Lower lobe of right lung (tissue), 2 donors: ENCODE measurements at places on chromosomes 1 and 21. TPM values are rescaled to one million over a fixed set of nuclear protein-coding genes. Genes with fewer than 3 reads are reported as not detected.

Gene RUNX1
- 110 TPM for total RNA-seq

Gene LIN9
- 3.5 TPM for total RNA-seq

Gene CFHR2
- total RNA-seq, result not detected

Gene MAGI3
- total RNA-seq, result 69.9 TPM

Gene DCDC2B
- 3.2 TPM for total RNA-seq

DNA sequence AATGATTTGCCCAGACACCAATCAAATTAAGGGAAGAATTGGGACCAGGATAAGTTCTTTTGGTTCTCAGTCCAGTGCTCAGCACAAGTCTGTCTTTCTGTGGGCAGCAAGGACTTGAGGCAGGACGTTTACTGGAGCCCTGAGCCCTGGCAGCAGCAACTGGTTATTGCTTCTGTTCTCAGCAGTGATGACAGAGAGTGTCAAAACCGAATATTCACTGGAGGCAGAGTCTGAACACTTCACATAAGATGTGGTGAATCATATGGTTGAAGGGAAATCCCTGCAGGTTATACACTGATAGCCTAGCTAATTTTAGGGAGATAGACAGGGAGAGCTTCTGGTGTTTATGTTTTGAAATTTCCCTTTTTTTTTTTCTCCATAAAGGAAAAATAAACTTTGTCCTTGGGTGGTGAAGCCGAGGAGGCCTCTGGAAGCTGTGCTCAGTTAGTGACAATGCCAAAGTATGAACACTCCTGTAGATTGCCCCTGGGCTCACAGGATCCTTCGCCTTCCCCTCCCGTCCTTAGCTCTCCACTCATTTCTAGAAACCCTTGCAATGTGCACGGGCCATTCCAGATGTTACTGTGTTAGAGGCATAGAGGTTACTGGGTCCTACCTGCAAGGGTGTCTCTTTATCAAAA lies 26.3 kb upstream of the TSPAN2 start:
- no peaks in the 10 kb centered on the region for H3K36me3 ChIP-seq
- no peak for DNase-seq
- no peak overlapping the region for H3K27ac ChIP-seq
- peaks cover 4% of the 10 kb centered on the region for H3K27me3 ChIP-seq
- no peaks in the 10 kb centered on the region for H3K4me1 ChIP-seq
- H3K4me3 ChIP-seq, result no peak overlapping the region

DNA sequence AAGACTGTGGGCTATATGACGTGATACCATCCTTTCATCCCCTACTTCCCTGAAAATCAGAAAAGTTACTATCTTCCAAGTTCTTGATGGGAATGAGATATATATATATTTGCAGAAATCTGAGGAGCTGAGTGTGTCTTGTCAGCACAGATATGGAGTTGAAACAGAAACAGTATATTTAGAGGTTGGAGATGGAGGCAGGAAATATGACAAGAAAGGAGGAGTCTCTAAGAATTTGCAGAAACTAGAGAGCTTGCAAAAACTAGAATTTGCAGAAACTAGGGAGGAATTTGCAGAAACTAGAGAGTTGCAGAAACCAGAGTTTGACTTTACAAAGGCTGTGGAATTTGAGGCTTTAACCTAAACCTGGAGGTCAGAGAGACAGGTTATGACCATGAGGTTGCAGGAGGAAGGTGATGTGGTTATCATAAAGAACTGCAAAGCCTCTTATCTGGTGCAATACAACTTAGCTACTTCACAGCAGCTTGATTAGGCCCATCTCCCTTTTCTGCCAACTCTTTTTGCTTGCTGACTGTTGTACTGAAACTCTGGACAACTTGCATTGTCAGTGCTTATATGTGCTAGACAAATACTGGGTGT lies 22.3 kb downstream of the XCL2 start:
- H3K4me1 ChIP-seq, result peaks cover 7% of the 10 kb centered on the region
- no peak for DNase-seq
- H3K27ac ChIP-seq, result no peak overlapping the region
- H3K27me3 ChIP-seq, result no peaks in the 10 kb centered on the region
- no peaks in the 10 kb centered on the region for H3K36me3 ChIP-seq

GRCh38 chr1:15207031-15207828 lies 39.8 kb upstream of the FHAD1 start:
- no peaks in the 10 kb centered on the region for H3K36me3 ChIP-seq
- H3K4me1 ChIP-seq, result peaks cover 36% of the 10 kb centered on the region
- no peak for DNase-seq
- no peak overlapping the region for H3K27ac ChIP-seq
- H3K27me3 ChIP-seq, result no peaks in the 10 kb centered on the region

DNA sequence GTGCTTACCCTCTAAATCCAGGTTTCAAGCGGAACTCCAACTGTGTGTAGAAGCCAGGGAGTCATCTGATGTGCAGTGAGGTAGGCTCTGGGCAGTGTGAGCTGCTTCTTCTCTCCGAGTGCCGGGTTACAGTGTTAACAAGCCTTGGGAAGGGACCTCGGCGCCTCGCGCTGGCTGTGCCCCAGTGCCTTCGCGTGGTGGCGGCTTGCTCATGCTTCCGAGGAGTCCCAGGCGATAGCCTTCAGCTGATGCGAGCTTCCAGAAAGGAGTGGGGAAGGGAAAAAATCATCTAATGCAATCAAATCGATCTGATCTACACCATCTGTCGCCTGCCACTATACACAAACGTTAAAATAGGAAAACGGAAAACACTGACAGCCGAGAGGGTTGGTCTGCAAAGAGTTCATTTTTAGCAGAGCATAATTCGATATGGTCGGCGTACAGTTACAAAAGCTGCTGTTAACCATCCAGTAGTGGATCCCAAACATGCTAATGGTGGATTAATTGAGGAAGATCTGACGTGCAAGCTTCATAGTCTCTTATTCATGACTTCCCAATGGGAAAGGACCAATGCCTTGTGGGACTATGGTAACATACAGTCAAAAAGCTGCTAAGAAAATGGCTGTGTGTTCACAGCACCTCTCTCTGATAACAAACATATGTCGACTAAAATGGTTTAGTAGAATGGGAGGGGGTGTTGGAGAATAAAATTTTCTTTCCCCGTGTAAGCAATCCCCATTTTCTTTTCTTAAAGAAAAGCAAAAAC lies 128.7 kb upstream of the DPYD start:
- no peak overlapping the region for H3K4me3 ChIP-seq
- no peaks in the 10 kb centered on the region for H3K36me3 ChIP-seq
- H3K4me1 ChIP-seq, result peaks cover 28% of the 10 kb centered on the region
- no peak overlapping the region for H3K27ac ChIP-seq
- H3K27me3 ChIP-seq, result peaks cover 77% of the 10 kb centered on the region

DNA sequence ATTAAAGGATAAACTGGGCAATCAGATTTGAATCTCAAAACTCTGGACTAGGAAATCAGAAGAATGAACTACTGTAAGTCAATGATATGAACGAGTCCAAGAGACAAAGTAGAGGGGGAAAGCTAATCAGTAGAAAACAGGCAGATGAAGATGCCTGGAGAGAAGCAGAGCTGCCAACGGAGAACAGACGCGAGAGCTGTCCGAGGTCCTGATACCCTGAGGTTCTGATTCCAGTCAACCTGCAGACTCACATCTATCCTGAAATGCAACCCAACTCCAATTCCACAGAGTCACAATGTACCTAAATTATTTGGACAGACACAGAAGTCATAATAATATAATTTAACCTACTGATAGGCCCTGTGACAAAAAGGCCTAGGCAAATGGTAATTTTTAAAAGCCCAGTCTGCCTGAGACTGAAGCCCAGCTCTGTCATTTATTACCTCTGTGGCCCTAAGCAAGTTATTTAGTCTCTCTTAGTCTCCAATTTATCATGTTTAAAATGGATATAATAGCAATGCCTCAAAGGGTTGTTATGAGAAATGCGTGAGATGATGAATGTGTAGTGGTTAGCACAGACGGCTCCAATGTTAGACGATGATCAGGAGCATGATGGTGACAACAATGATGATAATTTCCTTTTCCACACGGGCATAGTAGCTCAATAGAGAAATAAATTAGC lies 33.4 kb downstream of the RGS7 start:
- no peak overlapping the region for H3K4me3 ChIP-seq
- no peaks in the 10 kb centered on the region for H3K4me1 ChIP-seq
- no peak for DNase-seq
- no peaks in the 10 kb centered on the region for H3K36me3 ChIP-seq
- no peak overlapping the region for H3K27ac ChIP-seq

- peaks cover 98% of the 10 kb centered on the region for H3K4me1 ChIP-seq
- DNase-seq, result no peak
- no peak overlapping the region for H3K4me3 ChIP-seq
- peaks cover 33% of the 10 kb centered on the region for H3K36me3 ChIP-seq
These were observed 5.8 kb downstream of the CAPZB start for GRCh38 chr1:19479351-19480120.

- H3K4me3 ChIP-seq, result no peak overlapping the region
- peaks cover 25% of the 10 kb centered on the region for H3K4me1 ChIP-seq
- H3K36me3 ChIP-seq, result peaks cover 59% of the 10 kb centered on the region
- DNase-seq, result no peak
These were observed 5.7 kb downstream of the MRTO4 start for GRCh38 chr1:19257178-19257914.

DNA sequence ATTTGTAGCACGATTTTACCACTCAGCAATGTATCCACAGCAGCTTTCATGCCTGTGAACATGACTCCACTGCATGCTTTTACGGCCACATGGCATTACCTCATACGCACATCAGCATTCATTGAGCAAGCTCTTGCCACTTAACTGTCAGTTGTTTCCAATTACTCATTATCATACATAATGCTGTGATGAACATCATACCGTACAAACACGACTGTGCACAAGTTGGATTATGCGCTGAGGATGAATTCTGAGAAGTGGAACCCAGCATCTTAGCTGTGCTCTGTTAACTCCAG lies 9.6 kb downstream of the UMODL1 start:
- no peaks in the 10 kb centered on the region for H3K27me3 ChIP-seq
- no peaks in the 10 kb centered on the region for H3K36me3 ChIP-seq
- DNase-seq, result no peak
- peaks cover 4% of the 10 kb centered on the region for H3K4me1 ChIP-seq

- H3K36me3 ChIP-seq, result no peaks in the 10 kb centered on the region
- H3K4me1 ChIP-seq, result peaks cover 16% of the 10 kb centered on the region
- no peak overlapping the region for H3K27ac ChIP-seq
- H3K27me3 ChIP-seq, result no peaks in the 10 kb centered on the region
- no peak for DNase-seq
These were observed 51.7 kb downstream of the RASAL2 start for GRCh38 chr1:178145605-178146004.

- no peak overlapping the region for H3K27ac ChIP-seq
- H3K4me1 ChIP-seq, result peaks cover 11% of the 10 kb centered on the region
- peaks cover 27% of the 10 kb centered on the region for H3K27me3 ChIP-seq
- peaks cover 5% of the 10 kb centered on the region for H3K36me3 ChIP-seq
These were observed 20.1 kb downstream of the PTPRU start for GRCh38 chr1:29256394-29256793.

DNA sequence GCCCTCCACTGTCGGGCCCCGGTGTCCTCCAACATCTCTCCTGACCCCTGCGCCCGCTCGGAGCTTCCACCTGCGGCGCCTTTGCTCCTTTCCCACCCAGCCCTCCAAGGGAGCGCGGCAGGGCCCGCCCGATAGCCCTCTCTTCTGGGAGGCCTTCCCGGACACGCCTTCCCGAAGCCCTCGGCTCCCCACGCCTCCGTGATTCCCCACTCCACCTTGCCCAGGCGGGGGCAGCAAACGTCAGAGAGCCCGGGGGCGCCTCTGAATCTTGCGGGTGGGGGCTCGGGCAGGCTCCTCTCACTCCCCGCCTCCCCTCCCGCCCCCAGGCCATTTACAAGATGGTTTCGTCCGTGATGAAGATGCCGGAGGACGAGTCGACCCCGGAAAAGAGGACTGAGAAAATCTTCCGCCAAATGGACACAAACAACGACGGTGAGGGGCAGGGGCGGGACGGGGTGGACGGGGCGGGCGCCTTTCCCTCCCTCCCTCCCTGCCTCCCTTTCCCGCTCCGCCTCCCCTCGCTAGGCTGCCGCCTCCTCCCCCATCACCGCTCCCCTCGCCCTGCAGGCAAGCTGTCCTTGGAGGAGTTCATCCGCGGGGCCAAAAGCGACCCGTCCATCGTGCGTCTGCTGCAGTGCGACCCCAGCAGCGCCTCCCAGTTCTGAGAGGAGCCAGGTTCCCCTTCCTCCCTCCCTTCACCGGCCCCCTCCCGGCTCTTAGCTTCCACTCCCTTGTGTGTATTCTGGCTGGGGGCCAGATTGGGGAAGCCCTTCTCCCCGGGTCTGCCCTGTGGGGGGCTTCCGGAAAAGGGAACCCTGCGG lies 7.1 kb downstream of the HPCA start:
- H3K36me3 ChIP-seq, result no peaks in the 10 kb centered on the region
- no peak overlapping the region for H3K27ac ChIP-seq
- no peak for DNase-seq
- H3K27me3 ChIP-seq, result peaks cover 45% of the 10 kb centered on the region
- H3K4me1 ChIP-seq, result peaks cover 9% of the 10 kb centered on the region
- peak overlapping the region; percentile 51 for H3K4me3 ChIP-seq

DNA sequence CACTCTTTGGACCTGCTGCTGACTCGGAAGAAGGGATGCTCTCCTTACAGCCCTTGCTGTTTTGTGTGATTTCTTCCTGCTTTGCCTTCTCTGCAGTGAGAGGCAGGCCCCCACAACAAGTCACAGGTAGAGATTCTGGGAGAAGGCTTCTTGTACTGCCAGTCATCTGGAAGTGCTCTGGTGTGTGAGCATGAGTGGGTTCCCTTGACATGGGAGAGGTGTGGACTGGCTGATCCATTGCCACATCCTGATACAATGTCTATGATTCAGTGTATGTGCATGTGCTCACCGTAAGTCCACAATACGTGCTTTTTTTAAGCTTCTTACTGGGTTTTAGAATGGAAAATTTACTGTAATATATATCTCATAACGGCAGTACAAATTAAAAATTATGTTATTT lies 46.0 kb upstream of the PLA2G4A start:
- H3K27ac ChIP-seq, result no peak overlapping the region
- H3K27me3 ChIP-seq, result no peaks in the 10 kb centered on the region
- H3K4me1 ChIP-seq, result no peaks in the 10 kb centered on the region
- no peaks in the 10 kb centered on the region for H3K36me3 ChIP-seq
- DNase-seq, result no peak
- H3K4me3 ChIP-seq, result no peak overlapping the region

GRCh38 chr1:86504137-86504479 lies 35.4 kb downstream of the CLCA1 start:
- peak; percentile 49 for DNase-seq
- H3K27ac ChIP-seq, result peak overlapping the region; percentile 73
- peaks cover 15% of the 10 kb centered on the region for H3K4me1 ChIP-seq
- peak overlapping the region; percentile 41 for H3K4me3 ChIP-seq
- H3K27me3 ChIP-seq, result no peaks in the 10 kb centered on the region

DNA sequence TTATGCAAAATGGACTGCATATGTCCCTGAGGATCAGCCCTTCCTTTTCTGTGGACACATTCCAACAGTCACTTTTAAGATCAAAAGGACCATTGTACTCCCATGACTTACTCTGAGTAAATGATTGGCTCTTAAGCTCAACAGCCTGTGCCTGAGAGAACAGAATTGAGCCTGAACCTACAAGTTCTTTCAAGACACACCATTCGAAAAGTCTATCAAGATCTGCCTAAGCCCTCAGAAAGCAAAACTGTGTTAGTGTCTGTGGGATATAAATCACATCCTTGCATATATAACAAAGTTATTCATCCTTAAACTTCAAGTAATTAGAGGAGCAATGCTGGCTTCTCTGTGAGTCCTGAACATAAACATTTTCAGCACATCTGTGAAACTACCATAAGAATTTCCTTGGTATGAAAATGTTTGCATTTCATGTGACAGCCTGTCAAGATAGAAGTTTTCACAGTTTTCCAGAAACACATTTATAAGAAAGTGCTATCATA lies 41.6 kb downstream of the PCNX2 start:
- no peak overlapping the region for H3K4me3 ChIP-seq
- H3K27me3 ChIP-seq, result no peaks in the 10 kb centered on the region
- no peak for DNase-seq
- H3K36me3 ChIP-seq, result peaks cover 8% of the 10 kb centered on the region

GRCh38 chr1:244322791-244323521 lies 128.8 kb downstream of the ADSS2 start:
- no peaks in the 10 kb centered on the region for H3K27me3 ChIP-seq
- peak overlapping the region; percentile 83 for H3K27ac ChIP-seq
- no peak overlapping the region for H3K4me3 ChIP-seq
- no peak for DNase-seq
- H3K4me1 ChIP-seq, result peaks cover 32% of the 10 kb centered on the region
- H3K36me3 ChIP-seq, result no peaks in the 10 kb centered on the region
